ENCODE measurements at places on chromosomes 6 and 20.

DNA sequence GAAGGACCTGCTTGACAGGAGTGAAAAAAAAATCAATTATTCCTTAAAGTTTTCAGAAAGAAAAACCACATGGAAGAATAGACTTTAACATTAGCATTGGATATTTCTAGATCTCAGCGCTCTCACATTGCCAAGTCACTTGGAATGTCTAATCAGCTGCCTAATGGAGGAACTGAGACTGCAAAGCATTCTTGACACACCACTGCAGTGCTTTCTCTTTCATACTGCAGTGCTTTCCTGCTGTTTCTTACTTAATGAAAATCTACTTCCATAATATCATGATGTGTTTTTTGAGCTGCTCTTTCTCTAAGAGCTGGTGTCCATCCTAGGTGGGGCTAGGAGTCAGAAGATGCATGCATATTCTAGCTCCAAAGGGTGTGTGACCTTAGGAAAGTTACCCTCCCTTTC is 20.4 kb upstream of the MCM3 start:
- no peak for DNase-seq

DNA sequence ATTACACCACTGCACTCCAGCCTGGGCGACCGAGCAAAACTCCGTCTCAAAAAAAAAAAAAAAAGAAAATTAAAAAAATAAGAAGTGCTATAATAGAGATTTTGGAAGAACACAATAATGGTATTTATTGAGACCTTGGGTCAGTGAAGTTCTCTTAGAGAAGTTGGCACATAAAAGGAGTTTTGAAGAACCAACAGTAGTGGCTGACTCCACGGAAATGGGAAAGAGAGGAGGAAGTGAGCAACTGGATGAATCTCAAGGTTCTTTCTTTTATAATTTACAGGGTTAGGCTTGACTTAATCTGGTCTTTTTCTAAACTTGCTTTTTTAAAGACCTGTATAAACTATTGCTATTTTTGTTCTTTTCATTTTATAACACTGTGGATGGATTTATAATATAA is 52.8 kb downstream of the TOMM6 start:
- no peak for DNase-seq

- DNase-seq = no peak
These were observed 278.4 kb upstream of the PTCHD4 start for GRCh38 chr6:48389146-48390043.

DNA sequence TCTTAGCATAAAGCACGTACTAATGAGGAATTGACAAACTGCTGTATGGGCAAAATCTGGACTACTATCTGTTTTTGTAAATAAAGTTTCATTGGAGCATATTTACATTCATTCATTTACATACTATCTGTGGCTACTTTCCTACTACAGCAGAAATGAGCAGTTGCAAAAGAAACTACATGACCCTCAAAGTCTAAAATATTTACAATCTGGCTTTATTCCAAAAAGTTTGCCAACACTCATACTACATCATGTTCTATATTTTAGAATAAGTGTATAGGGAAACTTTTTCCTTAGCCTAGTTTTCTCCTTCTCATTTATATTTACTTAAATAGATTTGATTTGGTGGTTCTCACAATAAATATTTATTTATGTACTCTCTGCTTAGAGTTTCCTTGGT is 208.2 kb downstream of the RIMS1 start:
- no peak for DNase-seq

Data from uterus (tissue), 4 donors.